ENCODE measurements at places on chromosomes 5 and 9.

GRCh38 chr9:14341437-14342122 is 27.6 kb upstream of the NFIB start:
- DNase-seq, result no peak

GRCh38 chr9:87371795-87372355 is 125.8 kb upstream of the DAPK1 start:
- DNase-seq, result no peak

DNA sequence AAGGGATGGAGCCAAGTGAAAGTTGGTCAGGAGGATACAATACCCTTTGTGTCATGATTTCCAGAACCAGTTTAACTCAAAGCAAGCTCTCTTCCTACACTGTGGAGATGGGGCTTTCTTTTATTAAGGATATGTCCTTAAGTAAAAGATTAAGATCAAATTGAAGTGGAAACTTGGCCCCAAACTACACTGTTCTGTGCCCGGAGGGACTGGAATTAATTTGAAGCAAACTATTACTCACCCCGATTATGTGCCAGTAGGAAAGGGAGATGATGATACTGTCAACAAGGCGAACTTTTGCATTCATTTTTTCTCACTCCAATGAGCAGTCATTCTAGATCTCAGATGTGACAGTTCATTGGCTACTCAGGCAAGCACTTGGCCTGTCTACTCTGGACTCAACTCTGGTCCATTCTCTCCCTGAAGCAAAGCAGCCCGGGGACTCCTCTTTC is 186.7 kb downstream of the NTRK2 start:
- DNase-seq, result no peak

- no peak for DNase-seq
Measured at GRCh38 chr5:176935017-176935416, 35.9 kb upstream of the HK3 start.

- DNase-seq, result no peak
Measured at GRCh38 chr9:87525546-87526303, 28.1 kb downstream of the DAPK1 start.

DNA sequence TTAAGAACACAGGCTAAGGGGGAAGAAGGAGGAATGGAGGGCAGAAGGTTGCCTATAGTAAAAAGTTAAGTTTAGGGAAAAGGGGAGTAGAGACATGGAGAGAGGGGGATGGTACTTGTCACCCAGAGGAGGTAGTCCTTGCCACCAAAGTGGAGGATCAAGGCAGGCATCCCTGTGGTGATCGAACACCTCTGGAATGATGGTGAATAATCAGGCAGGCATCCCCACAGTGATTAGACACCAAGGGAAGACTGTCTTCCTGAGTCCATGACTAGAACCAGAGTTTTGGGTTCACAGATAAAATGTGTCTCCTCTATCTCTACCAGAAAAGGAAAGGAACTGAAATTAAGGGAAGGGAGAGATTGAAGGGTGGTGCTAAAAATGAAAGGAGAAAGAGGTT is 19.2 kb upstream of the HMGCS1 start:
- no peak for DNase-seq

- DNase-seq, result peak; percentile 34
Measured at GRCh38 chr5:155290937-155291336, 277.4 kb downstream of the KIF4B start.

- DNase-seq, result no peak
Measured at GRCh38 chr9:81680506-81680905, 8.8 kb downstream of the TLE1 start.

GRCh38 chr5:151480384-151481293 is 33.2 kb downstream of the SLC36A1 start:
- peak; percentile 19 for DNase-seq

- DNase-seq, result no peak
Measured at GRCh38 chr5:132246806-132247205, 10.7 kb upstream of the PDLIM4 start.

DNA sequence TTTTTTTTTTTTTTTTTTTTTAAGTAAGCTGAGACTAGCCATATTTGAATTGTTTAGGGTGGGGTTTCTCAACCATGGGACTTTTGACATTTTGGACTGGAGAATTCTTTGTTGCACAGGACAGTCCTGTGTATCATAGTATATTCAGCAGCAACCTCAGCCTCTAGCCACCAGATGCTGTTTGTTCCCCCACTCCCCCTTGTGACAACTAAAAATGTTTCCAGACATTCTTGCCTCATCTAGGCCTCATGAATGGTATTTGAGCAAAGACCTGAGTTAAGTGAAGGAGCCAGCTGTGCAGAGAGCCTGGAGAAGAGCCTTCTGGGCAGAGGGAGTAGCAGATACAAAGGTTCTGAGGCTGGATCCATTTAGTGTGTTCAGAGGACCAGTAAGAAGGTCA is 155.9 kb downstream of the SGCD start:
- no peak for DNase-seq

GRCh38 chr5:61228691-61229280 is 66.5 kb upstream of the SMIM15 start:
- DNase-seq, result no peak
